ENCODE measurements at places on chromosomes 3 and 15.

- no peak for DNase-seq
These were observed 6.6 kb upstream of the MCF2L2 start for GRCh38 chr3:183434992-183435391.

- no peak for DNase-seq
These were observed 75.1 kb upstream of the GUCA1C start for GRCh38 chr3:109028753-109029152.

DNA sequence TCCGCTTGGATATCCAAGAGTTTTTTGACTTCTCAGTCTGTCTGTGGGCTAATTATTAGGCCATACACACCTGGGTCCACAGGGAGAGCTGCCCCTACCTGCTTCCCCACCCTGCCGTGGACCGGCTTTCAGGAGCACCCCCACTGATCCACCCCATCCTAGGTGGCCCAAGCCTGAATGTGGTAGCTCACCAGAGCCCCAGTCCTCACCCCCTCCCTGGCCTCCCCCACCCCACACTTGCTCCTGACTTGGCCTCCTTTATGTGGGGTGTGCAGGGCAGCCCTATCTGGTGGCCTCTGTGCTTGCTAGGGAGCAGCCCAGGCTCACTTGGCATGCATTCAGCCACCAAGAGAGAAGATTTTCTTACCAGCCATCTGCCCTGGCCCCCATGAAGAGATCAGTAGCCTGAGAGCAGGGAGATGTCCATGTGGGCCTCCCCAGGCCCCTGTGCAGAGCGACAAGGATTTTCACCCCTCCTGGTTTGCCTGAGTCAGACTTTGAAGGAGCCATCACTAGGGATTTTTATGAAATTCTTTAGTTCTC is 11.2 kb downstream of the LRRK1 start:
- no peak for DNase-seq

GRCh38 chr3:45208586-45208985 is 17.5 kb downstream of the TMEM158 start:
- no peak for DNase-seq

Data from T-helper 17 cell (primary cell).